Ovary (tissue), 10 donors: ENCODE measurements at places on chromosomes 12 and 14. TPM values are rescaled to one million over a fixed set of nuclear protein-coding genes. Genes with fewer than 3 reads are reported as not detected.

The RNASE1 gene
- total RNA-seq: 62.5 TPM

DNA sequence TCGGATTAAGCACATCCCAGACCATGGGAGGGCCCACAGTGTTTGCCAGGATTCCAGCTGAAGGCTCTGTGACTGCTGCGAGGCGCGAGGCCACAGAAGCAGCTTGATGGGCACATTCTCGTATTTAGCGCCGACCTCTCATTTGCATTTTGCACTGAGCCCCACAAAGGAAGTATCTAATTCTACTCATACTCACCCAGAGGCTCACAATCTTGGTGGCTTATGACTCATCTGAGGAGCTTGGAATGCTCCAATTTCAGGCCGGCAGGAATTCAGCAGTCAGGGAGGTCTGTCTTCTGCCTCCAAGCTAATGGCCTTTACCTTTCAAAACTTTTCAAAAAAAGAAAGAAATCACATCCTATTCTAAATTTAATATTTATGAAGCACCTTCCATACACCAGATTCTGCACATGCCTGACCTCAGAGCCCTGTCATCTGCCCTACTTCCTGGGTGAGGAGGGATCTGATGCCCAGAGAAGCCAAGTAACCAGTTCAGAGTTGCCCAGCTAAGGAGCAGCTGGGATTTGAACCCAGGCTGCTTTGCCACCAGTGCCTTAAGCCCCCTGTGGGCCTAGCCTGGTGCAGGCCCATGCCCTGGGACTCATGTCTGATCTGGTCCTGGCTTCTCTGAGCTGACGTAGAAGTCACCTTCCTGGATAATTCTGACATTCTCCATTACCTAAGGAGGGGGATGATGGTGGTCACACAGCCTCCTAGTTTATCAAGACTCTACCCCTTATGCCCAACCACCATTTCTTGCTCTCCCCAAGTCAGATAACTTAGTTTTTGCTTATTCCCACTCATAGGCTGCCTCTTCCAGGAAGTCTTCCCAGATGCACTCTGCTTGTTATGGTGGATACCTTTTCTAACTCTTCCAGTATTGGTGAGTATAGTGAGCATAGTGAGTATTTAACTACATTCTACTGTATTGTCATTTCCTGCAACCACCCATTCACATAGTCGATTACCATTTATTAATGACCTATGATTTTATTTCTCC lies 198.9 kb downstream of the RBM19 start:
- DNase-seq: no peak

DNA sequence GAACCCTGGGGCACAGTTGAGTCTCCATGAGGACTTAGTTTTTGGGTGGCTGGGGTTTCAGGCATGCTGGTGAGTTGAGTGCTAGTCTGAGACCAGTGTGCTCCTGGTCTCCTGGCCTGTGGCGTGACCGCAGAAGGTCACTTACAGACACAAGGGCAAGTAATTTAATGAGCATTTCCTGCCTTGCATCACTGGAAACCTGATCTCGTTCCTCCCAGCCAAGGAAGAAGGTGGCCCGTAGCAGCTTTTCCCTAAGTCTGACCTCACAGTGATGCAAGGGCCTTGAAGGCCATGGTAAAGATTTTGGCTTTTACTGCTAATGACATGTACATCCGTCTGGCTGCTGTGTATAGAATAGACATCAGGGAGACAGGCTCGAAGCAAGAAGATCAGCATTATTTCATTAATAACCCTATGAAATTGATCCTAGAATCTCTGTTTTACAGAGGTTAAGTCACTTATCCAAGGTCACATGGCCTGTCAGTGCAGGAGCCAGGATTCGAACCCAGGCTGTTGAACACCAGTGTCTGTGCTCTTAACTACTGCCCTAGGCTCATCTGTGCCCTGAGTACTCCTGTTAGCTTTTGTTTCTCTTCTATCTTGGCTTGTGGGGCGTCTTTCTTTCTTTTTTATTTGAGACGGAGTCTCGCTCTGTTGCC lies 4.6 kb downstream of the TMEM120B start:
- no peak for DNase-seq

The SLC7A7 gene
- 25.0 TPM for total RNA-seq

- no peak for DNase-seq
Observed at GRCh38 chr14:92652413-92653151, 95.8 kb downstream of the LGMN start.

The ERBB3 gene
- total RNA-seq: 1.2 TPM

DNA sequence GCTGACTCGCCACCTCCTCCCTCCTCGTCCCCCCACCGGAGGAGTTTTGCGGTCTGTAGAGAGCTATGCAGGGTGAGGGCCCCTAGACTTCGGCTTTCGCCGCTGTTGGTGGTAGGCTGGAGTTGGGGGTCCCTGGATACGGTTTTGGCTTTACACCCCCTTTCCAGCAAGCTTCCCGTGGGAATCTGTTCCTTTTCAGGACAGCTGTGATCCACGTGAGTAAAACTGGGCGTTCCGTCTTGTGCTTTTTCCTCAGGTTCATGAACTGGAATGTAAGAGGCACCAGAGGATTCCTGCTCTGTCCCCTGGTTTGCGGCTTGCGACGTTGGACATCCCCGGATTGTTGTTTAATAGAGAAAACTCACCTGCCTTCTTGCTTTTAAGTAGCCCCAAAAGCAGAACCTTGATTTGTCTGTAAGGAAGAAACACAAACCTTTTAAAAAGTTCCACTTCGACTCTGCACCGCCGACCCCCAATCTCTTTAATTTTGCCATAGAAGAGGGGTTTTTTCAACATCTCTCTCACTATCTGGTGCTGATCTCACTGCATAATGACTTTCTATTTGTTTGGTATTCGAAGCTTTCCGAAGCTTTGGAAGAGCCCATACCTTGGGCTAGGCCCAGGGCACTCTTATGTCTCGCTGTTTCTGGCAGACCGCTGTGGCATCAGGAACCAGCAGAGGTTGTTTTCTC lies 490 bp downstream of the PRORP start:
- DNase-seq: no peak

The STON2 gene
- total RNA-seq: 22.3 TPM

The SLCO1A2 gene
- 0.33 TPM for total RNA-seq
